ENCODE measurements at places on chromosomes 1 and 21.
A peak's percentile ranks its signal among the peaks of the same experiment; 100 is the strongest.

GRCh38 chr1:147781056-147781471 lies 20.7 kb upstream of the GJA5 start:
- DNase-seq = no peak
- no peaks in the 10 kb centered on the region for H3K4me1 ChIP-seq
- no peaks in the 10 kb centered on the region for H3K36me3 ChIP-seq

- no peak for DNase-seq
- no peaks in the 10 kb centered on the region for H3K27me3 ChIP-seq
- H3K36me3 ChIP-seq = no peaks in the 10 kb centered on the region
- no peaks in the 10 kb centered on the region for H3K4me1 ChIP-seq
These were observed 105.3 kb downstream of the BCAR3 start for GRCh38 chr1:93576346-93576745.

DNA sequence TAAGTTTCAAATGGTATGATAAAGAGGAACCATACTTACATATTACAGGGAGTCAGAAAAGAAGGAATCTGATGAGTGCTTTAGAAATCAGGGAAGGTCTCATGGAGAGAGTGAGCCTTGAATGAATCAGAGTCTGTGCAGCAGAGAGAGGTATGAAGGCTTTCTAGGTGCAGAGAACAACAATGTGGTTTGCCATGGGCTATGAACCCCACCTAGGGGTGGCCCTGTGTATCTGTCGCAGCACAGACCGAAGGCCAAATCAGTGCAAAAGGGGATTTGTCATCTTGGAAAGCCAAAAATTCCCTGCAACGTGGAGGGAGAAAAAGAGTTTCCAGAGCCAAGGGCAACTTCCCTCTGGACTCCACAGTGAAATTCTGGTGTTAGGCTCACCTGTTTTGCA lies 3.5 kb downstream of the PAPPA2 start:
- H3K27me3 ChIP-seq = no peaks in the 10 kb centered on the region
- no peaks in the 10 kb centered on the region for H3K4me1 ChIP-seq
- H3K4me3 ChIP-seq = no peak overlapping the region
- DNase-seq = peak; percentile 33
- no peak overlapping the region for H3K27ac ChIP-seq
- H3K36me3 ChIP-seq = no peaks in the 10 kb centered on the region

DNA sequence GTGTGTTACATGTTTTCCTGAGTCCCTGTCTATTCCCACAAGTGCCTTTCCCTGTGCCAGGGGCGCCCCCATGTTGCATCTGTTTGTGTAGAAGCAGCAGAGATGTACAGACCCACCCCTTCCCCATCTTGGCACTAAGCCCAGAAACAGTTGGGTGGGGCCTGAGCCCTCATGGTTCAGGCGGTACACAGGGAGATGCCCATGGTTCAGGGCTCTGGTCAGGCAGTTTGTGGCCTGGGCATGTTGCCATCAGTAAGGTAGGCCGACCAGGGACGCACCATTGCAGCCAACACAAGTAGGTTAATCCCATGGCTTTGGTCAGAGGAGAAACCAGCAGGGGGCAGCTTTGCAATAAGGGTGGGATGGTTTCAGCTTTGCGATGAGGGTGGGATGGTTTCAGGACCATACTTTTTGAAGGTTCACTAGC lies 914 bp upstream of the ADGRB2 start:
- H3K4me3 ChIP-seq = no peak overlapping the region
- H3K36me3 ChIP-seq = no peaks in the 10 kb centered on the region
- DNase-seq = peak; percentile 62
- H3K27ac ChIP-seq = no peak overlapping the region
- peaks cover 46% of the 10 kb centered on the region for H3K4me1 ChIP-seq
- peaks cover 44% of the 10 kb centered on the region for H3K27me3 ChIP-seq

DNA sequence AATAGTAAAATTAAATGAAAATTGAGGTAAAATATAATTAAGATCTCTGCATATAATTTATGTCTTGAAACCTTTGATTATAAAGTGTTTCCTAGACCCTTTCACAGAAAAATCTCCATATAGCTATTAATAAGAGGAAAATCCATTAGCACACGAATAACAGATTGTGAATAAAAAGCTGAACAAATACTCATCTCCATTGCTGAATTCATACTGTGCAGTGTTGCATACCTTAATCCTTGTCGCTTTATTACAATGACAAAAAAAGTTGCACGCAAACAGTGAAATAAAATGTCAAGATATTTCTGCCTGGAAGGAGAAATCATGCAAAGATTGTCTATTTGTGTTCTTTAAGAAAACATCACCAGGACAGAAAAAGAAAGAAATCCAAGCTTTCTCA lies 499.1 kb upstream of the TMPRSS15 start:
- no peak for DNase-seq
- H3K27me3 ChIP-seq = no peaks in the 10 kb centered on the region
- no peak overlapping the region for H3K4me3 ChIP-seq
- H3K36me3 ChIP-seq = no peaks in the 10 kb centered on the region
